Activated naive CD4-positive, alpha-beta T cell treated with anti-CD3 and anti-CD28 coated beads, Interleukin-2, amount 50 U/mL, for 16 hours (primary cell): ENCODE measurements at places on chromosomes 4 and X.

DNA sequence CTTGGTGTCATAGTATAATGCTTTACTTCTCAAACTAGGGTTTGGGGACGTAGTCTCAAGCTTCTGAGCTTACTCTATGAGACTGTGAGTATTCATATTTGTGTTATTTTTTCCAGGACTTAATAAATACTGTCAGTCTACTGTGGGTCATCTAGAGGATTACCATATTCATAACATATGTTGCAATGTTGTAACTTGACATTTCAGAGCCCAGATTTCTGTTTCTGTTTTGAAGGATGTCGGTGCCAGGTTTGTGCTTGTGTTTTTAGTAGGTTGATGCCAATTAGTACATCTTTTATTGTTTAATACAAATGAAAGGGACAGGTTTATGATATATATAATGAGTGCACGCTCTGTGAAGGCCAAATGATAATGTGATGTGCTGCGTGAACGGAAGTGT is 69.6 kb downstream of the SPANXN4 start:
- DNase-seq, result no peak

DNA sequence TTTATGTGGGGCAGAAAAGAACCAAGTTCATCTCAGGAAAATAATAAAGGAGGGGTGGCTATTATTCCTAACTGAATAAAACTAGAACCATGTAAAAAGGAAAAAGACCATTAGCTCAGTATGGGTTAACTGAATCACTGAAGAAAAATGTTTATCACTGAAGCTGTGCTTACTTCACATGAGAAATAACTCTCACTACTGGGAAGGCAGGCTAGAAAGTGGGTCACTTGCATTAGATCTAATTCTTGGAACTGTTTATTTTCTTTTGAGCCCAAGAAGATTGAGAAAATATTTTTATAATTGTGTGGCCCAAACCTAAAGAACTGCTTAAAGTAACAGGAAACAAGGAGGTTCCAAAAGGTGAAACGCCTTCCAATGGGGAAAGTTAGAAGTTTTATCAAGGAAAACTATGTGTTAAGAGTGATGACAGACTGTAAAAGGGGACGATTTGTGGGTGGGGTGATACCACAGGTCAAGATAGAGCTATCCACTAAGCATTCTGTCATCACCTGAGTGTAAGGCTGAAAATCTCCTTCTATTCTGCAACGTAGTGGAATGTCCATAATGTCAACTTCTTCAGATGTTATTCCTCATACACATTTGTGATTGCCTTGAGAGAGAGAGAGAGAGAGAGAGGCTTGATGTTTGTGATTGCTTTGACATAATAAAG is 1083.5 kb downstream of the PCDH7 start:
- DNase-seq, result no peak

DNA sequence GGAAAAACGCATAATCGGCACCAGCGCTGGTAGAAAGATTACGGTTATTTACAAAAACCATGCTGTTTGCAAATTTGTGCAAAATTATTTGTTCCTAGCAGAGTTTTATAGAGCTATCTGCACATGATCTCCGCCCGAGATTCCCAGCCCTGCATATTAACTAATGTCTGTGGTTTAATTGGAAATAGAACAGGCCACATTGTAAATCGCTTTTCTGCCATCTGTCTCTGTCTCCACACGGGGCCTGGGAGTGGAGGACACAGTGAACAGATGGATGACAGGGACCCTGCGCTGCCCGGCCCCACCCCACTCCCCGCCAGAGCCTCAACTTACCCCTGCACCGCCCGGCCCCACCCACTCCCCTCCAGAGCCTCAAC is 126.9 kb downstream of the FAM53A start:
- no peak for DNase-seq

DNA sequence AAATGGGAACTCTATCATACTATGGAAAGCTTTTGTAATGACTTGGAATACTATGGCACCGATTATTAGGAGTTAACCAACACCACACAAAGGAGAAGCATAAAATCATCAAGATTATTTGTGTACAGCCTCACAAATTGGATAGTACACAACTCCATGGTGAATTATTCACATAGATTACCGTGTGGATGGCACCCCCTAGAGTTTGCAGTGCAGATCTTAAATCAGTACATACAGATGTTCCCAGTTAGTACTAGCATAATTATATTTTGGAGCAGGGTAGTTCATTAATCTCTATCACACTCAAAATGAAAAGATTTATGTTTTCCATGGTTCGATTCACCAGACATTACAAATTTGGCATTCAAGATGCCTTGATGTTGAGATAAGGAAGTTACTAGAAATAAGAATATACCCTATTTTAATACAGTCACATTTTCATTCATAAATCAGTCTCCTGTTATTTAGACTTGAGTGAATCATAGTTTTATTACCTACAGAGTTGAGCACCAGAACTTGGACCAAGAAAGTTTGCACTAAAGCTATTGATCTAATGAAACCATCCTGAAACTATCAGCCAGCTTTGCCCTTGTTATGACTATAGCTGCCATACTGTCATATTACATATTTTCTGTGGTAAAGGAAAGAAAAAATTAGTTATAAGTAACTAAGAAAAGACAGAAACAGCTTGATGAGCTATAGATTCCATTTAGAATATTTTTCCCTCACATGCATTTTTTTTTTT is 531.8 kb downstream of the GLUD2 start:
- DNase-seq, result no peak

DNA sequence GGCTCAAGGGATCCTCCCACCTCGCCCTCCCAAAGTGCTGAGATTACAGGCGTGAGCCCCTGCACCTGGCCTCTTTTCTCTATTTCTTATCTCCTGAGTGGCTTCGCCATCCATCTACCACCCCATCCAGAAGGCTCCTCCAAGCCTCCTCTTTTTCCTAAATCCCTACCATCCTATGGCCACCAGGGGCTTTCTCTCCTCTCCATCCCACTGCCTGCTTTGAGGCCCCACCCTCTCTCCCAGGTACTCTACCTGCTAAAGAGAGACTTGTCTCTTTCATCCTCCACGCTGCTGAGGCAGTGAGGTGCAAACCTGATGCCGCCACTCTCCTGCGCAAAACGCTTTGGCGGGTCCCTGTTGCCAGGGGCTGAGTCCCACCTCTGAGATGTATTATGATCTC is 7.0 kb downstream of the RS1 start:
- no peak for DNase-seq

- no peak for DNase-seq
These were observed 62.5 kb downstream of the CHRDL1 start for GRCh38 chrX:110733166-110733565.

DNA sequence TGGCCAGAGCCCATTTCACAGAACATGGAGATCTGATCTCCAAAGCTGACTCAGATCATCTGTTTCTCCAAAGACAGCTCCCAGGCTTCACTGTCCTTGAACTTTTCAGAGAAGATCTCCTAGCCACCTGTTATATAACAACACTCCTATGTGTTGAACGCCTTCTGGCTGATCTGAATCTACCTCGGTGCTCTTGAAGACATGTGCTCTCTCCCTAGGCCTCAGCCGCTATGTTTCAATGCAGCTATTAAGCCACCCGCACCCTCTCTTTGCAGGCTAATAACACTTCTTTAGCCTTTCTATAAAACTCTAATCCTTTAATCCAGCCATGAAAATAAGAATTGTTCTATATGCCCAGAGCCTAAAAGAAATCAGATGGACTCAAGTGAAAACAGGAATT is 34.9 kb downstream of the SEL1L3 start:
- DNase-seq, result no peak

- DNase-seq, result no peak
These were observed 835.6 kb upstream of the SLIT2 start for GRCh38 chr4:19416146-19416545.

DNA sequence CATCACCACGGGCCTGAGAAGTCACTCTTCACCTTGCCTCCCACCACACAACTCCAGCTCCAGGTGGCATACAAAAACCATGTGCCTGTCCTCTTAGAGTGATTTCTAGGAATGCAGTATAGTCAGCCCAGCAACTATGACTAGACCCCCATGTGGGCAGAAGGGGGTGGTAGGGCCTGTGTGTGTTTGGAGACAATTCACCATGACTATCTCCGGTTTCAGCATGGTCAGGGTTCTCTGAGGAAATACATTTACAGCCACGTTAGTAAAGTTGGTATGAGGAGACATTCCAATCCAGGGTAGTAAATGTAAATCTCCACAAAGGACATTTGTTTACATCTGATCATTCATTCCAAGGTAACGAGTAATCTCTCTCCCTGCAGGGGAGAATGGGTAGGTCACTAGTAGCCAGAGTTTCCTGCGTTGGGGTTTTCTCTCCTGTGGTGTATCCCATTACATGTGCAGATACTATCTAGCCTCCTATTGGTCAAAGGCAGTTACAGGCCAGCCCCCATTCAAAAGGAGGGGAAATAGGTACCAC is 4.2 kb upstream of the MTMR1 start:
- no peak for DNase-seq

- DNase-seq, result no peak
These were observed 146.8 kb downstream of the KLHL4 start for GRCh38 chrX:87664381-87664780.

GRCh38 chr4:27701606-27702005 is 841.0 kb downstream of the STIM2 start:
- DNase-seq, result no peak

DNA sequence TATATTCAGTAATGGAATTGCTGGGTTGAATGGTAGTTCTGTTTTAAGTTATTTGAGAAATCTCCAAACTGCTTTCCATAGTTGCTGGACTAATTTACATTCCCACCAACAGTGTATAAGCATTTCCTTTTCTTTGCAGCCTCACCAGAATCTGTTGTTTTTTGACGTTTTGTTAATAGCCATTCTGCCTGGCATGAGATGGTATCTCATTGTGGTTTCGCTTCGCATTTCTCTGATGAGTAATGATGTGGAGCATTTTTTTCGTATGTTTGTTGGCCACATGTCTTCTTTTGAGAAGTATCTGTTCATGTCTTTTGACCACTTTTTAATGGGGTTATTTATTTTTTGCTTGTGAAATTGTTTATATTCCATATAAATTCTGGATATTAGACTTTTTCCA is 13.6 kb upstream of the MAGED4B start:
- DNase-seq, result no peak

DNA sequence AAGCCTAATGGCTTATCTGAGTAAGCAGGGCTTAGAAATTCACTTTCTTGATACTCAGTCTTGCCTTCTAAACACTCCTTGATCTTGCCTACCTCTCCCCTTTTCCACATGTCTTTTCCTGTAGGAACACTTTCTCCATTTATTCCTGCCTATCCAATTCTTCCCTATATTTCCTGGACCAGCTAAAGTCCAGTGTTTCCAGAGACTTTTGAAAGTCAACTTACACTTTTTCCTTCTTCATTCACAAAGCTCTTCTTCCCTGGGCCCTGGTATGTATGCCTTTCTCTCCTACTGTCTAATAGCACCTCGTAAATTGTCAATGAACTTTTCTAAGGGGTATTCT is 20.6 kb downstream of the VSIG4 start:
- no peak for DNase-seq

DNA sequence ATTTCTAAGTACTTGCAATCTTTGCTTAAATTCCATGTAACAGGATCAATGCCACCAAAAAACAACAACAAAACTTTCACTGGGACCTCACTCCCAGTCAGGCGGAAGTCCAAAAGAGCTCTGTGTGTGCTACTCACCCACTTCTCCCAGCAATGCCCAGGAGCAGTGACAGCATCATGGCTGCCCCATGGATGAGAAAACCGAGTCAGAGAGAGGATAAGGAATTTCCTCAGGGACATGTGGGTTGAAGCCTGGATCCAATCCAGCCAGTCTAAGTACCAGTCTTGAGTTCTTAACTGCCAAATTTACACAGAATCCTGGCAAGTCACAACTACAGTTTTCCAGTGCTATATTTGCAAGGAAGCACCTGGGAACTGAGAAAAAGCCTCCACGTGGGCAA is 64.5 kb downstream of the STX18 start:
- no peak for DNase-seq

DNA sequence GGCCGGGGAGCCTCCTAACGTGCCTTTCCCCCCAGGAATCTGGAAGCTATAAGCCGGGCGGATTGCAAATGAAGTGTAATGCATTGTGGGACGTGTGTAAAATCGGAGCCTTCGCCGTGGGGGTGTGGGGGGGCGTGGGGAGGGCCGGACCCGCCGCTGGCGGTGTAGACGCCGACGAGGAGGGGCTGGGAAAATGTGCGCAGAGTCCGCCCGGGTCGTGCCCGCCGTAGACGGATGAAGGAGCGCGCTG is 1.3 kb downstream of the STOX2 start:
- no peak for DNase-seq

DNA sequence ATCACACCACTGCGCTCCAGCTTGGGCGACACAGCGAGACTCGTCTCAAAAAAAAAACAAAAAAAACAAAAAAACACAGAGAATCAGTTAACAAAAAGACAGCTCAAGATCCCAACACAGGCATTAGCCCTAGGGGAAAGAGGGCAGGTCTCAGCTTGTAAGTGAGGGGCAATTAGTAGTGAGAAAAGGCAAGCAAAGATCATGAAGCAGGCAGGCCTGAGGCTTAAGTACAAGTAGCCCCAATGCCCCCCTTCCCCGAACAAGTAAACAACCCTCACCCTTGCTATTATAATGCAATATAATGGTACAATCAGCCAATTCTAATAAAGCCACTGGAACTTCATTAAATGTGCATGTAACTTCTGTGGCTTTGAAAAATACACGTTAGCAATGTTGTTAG is 17.0 kb downstream of the ADGRA3 start:
- no peak for DNase-seq

DNA sequence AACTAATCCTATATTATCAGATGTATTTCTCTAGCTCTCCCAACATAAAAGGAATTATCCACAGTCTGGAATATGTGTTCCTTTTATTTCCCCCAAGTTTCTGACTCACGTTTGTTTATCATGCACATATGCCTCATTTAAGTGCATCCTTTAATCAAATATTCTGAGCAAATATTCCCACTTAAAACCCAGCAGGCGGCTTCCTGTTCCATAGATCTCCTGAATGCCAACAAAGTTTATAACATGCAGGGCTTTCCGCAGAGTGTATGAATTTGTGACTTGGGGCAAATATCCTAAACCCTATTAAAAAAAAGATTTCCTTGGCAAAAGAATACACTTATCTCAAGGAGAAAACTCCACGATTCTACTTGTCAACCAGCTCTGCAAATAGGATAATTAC is 16.9 kb downstream of the GLRA2 start:
- DNase-seq, result no peak

- no peak for DNase-seq
These were observed 5.6 kb downstream of the SDAD1 start for GRCh38 chr4:75985116-75985515.

DNA sequence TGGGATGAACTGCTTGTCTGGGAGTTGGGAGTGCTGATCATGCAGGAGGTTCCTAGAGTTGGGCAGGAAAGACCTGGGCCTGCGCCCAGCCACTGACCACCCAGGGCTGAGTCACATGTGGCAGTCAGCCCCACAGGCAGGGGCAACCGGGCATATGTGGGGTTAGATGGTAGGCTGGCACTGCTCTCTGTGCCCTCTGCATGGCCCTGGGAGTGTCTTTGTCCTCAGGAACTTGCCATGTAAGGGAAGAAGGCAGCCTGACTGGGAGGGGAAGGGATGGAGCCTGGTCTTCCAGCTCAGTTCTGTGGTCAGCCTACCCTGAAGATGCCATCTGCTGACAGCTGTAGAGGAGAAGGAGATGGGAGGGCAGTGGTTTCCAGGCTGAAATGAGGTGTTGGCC is 70.2 kb upstream of the EFNB1 start:
- DNase-seq, result no peak

GRCh38 chr4:26522478-26522877 is 32.2 kb upstream of the CCKAR start:
- no peak for DNase-seq
